ENCODE measurements at places on chromosomes 13 and 19.

- DNase-seq, result no peak
Observed at GRCh38 chr13:113648216-113648610, 9.8 kb downstream of the ATP4B start.

- DNase-seq, result no peak
Observed at GRCh38 chr19:8242211-8242821, 33.1 kb downstream of the CERS4 start.

DNA sequence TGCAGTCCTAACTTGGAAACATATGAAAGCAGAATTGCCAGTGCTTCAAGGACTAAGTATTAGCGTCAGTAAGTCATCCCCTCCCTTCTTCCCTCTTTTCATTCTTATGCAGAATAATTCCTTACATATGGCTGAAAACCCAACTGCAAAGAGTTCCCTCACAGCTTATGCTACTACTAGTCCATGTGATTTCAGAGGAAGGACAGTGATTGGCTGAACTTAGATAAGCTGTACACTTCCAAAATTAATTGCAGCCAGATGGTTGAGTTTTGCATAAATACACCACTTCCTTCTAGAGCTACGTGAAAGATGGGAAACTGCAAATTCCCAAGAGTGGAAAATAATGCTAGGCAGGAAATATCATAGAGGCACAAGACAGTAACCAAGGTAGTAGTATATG lies 730.4 kb downstream of the OLFM4 start:
- no peak for DNase-seq

DNA sequence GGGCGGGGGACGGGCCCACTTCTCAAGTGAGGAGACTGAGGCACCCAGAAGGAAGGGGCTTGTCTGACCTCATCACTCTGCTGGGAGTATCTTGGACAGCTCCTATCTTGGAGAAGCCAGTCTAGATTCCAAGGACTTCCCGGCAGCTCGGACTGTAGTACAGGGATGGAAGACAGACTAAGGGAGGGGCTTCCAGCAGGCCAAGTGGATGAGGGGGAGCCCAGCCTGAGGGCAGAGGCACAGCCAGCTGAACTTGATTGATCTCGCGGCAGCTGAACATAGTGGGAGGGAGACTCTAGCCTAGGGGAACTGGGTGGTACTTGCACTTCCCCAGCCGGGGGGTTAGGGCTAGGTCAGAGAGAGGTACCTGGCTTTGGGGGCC lies 711 bp downstream of the CILP2 start:
- DNase-seq, result no peak

GRCh38 chr13:24678151-24678550 lies 2.1 kb upstream of the ATP12A start:
- DNase-seq, result no peak

GRCh38 chr19:3045191-3045590 lies 16.1 kb upstream of the TLE2 start:
- no peak for DNase-seq

DNA sequence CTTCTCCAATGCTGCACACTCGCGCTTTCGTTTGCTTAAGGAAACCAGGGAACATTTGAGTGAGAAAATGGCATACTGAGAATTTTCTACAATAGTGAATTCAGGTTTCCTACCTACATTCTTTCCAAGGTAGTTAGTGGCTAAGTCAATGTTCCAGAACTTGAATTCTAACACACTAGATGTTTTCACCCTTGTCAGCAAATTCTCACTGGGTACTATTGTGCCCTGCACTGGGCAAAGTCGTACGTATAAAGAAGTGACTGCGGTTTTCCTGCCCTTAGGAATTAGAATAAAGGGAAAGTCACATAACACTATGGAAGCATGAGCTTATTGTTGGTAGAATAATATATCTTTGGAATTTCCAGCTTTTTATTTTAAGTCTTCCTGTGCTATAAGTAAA lies 119.2 kb upstream of the TNFSF11 start:
- DNase-seq, result no peak

DNA sequence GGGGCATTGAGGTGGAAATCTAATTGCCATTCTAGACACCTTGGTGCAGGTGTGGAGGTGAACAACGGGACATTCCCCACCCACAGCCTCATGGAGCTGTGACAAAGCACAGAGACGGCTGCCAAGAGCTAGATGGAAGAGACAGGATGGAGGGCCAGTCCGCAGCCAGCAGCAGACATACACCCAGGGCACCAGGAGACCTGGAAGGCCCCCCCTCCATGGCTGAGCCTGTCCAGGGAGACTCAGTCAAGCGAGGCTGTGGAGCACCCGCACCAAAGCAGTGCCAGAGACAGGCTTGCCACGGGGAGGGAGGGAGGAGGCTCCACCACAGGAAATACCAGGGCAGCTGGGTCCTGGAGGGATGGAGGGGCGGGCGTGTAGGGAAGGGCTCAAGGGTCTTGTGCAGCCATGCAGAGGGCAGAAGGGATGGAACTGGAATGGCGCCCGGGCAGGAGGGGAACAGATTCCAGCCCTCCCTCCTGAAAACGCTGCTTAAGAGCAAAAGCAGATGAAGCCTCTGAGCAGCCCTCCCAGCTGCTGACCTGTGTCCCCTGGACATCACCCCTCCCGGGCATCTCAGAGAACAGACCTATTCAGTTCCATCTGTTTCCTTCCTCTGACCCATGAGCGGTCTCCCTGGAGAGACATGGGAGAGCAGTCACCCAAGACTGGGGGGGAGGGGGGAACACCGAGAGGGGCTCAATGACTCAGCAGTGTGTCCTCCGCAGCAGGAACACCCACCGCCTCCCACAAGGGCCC lies 14.4 kb downstream of the EPS15L1 start:
- peak; percentile 46 for DNase-seq

DNA sequence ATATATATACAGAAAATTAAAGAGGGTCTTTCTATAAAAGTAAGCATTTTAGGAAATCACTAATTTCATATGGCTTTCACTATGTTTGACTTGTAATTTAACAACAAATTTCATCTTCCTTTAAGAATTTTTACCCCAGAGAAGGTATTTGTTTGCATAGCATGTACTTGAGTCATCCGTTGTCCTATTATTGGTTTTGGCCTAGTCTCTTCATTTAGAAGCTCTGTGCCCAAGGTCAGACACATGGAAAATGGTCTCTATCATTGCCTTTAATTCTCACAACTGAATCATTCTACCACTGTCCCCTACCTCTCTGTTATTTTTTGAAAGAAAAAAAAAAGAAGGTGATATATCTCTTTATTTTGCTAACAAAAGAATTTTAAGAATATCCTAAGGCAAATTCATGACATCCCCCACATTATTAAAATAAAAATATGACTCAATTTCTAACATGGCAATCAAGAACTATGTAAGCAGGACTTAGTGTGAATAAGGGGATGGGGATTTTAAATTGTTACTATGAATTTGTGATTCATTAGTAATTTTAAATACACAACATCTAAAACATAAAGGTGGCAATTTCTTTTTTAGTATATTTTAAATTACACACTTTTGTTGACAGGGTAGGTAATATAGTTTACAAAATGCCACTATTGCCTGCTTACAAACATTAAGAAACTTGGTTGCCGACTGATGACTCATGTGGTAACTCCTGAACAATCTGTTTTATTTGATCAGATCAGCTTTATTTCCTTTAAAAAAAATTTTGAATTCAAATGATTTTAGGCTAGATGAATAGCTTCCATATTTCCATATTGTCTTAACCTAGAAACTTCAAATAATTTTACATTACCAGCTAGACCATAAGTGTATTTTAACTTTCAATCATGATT lies 13.9 kb downstream of the SLITRK5 start:
- DNase-seq, result no peak

DNA sequence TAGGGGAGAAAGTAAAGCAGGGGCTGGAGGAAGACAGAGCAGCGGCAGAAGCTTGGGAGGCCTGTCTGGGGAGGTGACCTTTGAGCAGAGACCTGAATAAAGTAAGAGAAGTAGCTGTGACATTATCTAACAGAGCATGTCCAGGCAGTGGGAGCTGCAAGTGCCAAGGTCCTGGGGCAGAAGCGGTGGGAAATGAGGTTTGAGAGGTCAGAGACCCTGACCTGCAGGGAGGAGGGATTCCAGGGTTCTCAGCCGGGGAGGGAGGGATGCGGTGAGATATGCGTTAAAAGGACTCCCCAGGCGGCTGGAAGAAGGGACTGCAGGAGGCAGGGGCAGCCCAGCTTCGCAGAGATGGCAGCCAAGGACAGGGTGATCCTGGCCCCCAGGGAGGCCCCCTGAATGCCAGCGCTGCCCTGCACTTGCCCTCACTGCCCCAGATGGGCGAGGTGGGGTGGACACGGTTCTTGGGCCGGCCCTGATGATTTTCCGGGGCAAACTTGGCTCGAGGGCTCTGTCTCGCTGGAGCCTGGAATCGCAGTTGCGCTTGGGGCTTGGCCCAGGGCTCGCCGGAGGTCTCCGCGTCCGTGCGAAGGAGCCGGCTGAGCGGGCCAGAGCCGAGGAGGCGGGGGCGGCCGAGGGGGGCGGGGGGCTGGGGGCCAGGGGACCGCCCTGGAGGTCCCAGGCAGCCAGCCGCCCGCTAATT lies 3.2 kb downstream of the CRLF1 start:
- DNase-seq, result peak; percentile 21

- DNase-seq, result no peak
Observed at GRCh38 chr19:29834991-29835846, 23.4 kb downstream of the CCNE1 start.

- DNase-seq, result peak; percentile 44
Observed at GRCh38 chr19:21482863-21483276, 22.5 kb upstream of the ZNF429 start.

- no peak for DNase-seq
Observed at GRCh38 chr13:95403349-95404140, 102.3 kb upstream of the ABCC4 start.

GRCh38 chr13:34129436-34129835 lies 311.5 kb downstream of the RFC3 start:
- no peak for DNase-seq

DNA sequence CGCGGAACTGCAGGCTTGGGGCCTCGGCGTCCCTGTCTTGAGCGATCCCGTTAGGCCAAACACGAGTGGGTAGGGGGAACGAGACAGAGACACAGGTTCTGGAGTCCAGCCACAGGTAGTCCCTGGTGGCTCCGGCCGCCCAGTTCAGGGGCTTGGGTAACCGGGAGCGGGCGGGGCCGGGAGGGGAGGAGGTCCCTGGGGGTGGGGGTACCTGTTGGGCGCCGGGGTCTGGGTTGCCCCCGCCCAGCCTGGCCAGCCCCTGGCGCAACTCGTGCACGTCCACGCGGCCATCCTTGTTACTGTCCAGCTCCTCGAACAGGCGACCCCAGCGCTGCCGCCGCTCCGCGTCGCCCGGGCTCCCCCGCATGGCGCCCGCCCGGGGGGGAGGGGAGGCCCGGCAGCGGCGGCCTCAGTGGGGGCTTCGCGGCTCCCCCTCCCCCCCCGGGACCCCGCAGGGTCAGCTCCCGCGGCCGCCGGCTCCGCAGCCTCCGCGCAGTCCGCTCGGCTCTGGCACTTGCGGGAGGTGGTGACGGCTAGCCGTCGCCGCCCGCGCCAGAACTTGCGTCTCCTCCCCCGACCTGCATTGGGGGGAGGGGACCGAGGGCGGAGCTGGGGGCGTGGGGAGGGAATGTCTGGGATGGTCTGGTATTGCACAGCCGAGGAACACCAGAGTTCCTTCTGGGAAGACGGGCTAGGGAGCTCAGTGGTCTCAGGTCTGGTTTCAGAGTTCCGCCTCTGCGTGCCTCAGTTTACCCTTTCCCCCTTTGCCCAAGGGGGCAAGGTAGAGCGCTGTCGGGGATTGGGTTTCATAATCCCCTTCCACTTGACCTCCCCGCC lies at the start of gene SLC25A23:
SLC25A23 (minus strand) TSS at position 531 of the 837 bp plus-strand sequence; CDS start at position 367, 164 bp downstream.
- DNase-seq, result peak; percentile 69

GRCh38 chr13:112674412-112675365 lies 15.1 kb upstream of the ATP11A start:
- peak; percentile 31 for DNase-seq

GRCh38 chr19:51417107-51417809 lies at the start of gene SIGLEC10:
SIGLEC10 (minus strand) TSS chr19:51417642; CDS start chr19:51417581, 61 bp downstream.
- DNase-seq, result no peak

DNA sequence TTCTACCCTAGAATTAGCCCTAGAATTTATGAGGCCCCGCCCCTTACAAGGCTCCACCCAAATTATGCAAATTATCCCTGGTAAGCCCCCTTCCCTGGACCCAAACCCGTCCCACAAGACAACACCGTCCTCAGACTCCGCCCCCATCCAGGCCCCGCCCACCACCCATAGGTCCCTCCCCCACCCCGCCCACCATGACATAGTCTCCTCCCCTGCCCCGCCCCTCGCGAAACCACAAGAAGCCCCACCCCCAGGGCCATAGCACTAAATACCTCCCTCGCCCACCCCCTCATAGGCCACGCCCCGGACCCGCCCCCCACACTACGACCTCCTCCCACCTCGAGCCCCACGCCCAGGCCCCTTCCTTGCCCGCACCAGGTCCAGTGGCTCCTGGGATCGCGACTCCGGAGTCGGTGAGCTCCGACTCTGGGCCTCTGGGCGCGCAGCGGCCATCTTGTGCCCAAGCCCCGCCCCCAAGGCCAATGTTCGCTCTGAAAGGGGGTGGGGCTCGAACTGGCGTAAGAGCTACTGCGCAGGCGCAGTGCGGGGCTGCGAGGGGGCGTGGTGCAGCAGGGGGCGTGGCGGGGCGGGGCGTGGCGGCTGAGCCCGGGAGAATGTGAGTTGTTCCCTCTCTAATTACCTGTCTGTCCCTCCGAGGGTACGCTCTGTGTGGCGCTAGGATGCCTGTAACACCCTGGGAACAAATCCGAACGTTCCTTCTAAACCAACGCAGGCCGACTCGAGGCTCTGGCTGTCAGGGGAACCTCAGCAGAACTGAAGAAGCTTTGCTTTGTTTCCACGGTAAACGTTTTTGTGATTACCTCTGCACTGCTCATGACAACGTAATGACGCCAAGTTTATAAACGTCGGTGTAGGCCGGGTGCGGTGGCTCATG lies at the start of gene ZNF784:
ZNF784 (minus strand) TSS at position 458 of the 895 bp plus-strand sequence; CDS start at position 453, 5 bp downstream.
- peak; percentile 88 for DNase-seq

DNA sequence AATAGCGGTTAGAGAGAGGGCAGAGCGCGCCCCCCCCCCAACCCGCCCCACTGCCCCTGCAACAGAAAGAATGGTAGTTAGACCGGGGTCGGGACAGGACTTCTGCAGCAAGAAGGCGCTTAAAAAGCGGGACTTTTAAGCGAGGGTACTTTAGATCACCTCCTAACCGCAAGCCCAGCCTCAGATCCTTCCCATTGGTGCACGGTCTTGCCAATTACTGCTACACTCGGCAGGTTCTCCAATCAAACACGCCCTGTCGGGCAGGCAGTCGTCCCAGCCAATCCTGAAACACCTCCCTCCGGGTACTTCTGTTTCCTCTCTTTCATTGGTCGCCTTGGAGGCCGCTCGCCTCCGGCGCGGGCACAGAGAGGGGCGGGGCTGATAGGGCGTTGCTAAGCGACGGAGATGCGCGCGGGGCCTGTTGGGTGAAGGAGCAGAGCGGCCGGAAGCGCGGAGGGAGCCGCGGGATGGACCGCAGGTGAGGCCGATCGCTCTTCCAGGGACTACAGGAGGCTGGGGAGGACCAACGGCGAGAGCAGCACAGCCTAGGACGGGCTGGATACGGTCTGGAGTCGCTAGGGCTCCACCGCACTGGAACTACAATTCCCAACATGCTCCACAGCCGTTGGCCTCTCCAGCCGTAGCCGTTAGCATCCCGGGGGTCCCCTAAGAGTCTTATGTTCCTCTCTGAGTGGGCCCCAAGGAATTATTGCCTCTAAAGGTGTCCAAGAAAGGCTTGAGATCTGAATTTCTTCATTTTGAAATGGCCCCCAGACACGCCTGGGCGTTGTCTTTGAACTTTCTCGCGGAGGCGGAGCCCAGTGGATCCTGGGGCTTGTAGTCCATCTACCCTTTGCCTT lies at the start of gene PROSER3:
PROSER3 (plus strand) TSS at position 428 of the 860 bp plus-strand sequence; CDS start at position 468, 40 bp downstream.
- peak; percentile 100 for DNase-seq

Data from AG10803 (cell line).